ACHN (cell line): ENCODE measurements at places on chromosomes 7 and 10.

DNA sequence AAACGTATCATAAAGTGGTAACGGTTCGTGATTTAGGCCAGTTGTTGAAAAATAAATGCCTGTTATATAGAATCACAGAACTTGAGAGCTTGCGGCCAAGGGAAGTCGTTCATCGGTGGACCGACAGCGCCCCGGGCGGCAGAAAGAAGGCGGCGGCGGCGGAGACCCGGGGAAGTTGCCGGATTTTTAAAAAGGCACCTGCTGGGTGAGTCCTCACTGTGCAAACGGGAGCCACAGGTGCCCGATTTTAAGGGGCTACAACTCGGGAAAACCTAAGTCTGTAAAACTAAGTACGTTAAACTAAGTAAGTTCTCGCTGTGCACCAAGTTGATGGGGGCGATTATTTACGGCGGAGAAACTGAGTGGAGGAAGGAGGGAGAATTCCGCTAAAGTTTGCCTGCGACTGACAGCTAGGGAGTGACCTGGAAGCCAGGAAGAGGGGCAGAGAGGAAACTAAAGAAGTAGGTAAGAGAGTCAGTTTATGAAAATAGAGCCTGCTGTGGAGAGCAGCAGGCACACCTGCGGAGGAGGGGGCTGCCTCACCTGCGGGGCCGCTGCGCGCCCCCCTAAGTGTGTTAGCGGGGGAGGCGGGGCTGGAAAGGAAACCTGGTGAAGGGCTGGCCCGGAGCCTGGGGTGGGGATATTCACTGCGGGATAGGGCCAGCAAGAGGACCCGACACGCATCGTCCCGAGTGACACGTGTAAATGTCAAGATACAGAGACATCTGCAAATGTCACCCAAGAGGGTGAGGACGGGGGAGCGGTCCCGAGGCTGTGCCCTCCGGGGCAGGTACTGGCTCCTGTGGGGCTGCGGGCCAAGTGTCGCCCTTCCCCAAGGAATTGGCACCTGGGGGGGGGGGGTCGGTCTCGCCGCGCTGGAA lies 996 bp downstream of the ADAM12 start:
- peak; percentile 80 for DNase-seq

DNA sequence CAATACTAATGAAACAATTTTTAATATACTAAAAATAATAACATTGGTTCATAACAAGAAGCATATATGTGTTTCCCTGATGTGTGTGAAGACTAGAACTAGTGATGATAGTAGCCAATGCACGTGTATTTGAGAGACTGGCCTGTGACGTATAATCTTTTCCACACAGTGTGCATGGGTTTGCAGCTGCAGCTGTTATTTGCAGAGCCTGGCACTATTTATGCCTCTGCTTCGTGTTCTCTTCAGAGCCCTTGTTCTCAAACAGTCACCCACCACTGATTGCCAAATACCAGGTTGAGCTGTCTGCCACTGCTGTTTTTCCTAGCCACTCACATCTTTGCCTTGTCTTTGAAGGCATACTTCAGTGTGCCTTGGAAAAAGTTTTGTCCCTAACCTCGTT lies 531.7 kb downstream of the ETV1 start:
- no peak for DNase-seq

- no peak for DNase-seq
Measured at GRCh38 chr10:35789996-35790395, 147.9 kb upstream of the FZD8 start.

- no peak for DNase-seq
Measured at GRCh38 chr10:49288341-49289065, 10.5 kb upstream of the C10orf71 start.

- no peak for DNase-seq
Measured at GRCh38 chr10:93333278-93333978, 148.7 kb downstream of the MYOF start.

GRCh38 chr7:129008645-129009414 lies 46.1 kb downstream of the TNPO3 start:
- no peak for DNase-seq

DNA sequence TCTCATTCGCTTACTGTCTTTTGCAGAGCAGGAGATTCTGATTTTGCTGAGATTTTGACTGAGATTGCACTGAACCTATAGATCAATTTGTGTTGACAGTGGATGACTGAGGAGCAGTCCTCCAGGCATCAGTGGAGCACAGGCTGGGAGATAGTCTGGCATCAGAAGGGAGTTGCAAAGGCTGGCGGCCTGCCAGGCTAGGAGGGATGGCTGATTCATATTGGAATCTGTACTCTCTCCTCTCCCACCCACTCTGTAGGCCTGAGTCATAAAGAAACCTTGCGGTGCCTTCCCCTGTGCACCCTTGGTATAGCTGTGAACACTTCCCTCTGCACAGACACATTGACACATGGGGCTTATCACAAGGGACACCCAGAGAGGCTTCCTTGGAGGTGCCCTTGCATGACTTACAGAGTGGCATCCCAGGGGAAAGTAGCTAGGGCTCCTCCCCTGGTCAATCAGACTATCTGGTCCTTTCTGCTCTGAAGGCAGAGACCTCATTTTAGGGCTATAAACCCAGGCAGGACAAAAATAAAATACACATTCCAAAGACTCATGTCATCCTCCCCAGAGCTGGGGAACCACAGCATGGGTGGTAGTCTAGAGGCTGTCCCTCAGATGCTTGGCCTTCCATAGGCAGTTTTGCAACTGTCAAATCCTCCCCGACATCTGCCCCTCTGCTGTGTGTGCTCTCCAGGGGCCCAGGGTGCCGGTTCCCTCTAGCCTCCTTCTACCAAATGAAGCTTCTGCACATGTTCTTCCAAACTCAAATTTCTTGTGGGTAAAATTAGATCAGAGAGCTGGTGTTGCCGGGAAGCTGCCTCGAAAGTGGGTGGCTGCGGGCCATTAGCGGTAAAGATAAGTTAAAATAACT lies 37.4 kb upstream of the EEPD1 start:
- peak; percentile 99 for DNase-seq

GRCh38 chr7:126755381-126755780 lies 497.4 kb downstream of the GRM8 start:
- no peak for DNase-seq

- DNase-seq, result no peak
Measured at GRCh38 chr7:152637161-152637560, 38.8 kb downstream of the XRCC2 start.

DNA sequence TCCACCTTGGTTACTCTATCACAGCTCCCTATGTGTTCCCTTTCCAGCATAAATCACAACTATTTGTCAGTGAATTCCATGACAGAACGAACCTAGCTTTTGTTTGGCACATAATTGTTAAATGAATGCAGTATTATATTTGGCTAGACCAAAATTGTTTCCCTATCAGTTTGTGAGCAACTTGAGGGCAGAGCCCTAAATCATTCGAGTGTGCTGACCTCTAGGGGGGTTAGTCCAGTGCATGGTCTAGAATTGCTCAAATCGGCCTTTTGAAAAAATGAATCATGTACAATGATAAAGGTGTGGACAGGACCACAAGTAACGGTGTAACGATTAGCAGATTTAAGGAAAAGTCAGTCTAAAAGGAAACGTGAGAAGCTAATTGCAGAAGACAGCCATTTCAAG lies 475 bp upstream of the NRBF2 start:
- no peak for DNase-seq

GRCh38 chr7:98287486-98287959 lies 6.0 kb downstream of the BRI3 start:
- no peak for DNase-seq

DNA sequence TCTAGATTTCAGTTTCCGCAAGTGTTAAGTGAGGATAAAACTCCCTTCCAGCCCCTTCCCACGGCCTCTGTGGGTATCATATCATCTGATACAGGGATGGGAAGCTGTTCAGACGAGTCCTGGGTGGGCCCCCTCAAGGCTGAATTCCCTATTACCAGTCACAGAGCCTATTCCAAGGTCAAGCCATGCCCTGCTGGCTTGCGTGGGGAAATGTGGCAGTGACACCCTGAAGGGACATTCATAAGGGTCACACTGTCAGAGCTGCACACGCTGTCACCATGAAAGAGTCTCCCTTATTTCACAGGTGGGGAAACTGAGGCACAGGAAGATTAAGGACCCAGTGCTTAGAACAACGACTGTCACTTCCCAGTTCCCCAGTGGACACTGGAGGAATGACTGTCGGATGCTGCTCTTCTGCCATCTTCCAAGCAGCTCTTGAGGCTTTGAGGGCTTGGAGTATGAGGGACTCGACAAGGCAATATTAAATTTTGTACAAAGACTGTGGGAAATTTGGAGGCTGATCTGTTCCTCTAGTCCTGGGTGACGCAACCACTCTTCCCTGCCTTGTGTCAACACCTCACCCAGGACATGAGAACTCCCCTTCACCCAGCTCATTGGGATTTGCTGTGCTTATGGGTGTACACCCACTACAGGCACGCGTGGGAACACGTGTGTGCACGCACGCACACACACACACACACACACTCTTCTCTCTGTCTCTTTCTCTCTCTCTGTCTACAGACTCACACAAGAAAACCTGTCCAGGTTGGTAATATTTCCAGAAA lies 386.0 kb downstream of the RPS24 start:
- DNase-seq, result no peak

DNA sequence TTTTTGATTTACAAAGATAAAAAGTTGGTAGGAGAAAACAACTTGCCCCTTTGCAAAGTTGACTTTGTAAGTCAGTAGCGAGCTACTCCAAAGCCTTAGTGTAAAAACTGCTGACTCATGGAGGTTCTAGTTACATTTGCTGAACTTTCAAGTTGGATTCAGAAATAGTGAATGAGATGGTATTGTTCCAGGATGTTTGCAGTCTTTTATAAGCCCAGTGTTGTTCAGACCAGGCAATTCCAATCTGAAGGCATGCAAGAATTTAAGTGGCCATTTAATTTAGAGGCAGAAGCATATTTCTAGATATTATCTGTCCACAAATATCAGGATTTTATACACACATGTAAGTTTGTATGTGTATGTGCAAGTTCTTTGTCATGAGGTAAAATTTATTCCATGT lies 21.6 kb downstream of the TES start:
- DNase-seq, result peak; percentile 44

- DNase-seq, result no peak
Measured at GRCh38 chr7:70472601-70473237, 659.2 kb upstream of the GALNT17 start.

GRCh38 chr10:3813986-3814837 lies 29.2 kb upstream of the KLF6 start:
- no peak for DNase-seq

- peak; percentile 59 for DNase-seq
Measured at GRCh38 chr10:101297901-101298486, 56.0 kb upstream of the BTRC start.

GRCh38 chr10:72355214-72355555 lies 466 bp upstream of the DNAJB12 start:
- no peak for DNase-seq

- DNase-seq, result no peak
Measured at GRCh38 chr7:130189343-130189742, 15.9 kb downstream of the TMEM209 start.
